Neural progenitor cell (in vitro differentiated cells): ENCODE measurements at places on chromosomes 3 and 15.

DNA sequence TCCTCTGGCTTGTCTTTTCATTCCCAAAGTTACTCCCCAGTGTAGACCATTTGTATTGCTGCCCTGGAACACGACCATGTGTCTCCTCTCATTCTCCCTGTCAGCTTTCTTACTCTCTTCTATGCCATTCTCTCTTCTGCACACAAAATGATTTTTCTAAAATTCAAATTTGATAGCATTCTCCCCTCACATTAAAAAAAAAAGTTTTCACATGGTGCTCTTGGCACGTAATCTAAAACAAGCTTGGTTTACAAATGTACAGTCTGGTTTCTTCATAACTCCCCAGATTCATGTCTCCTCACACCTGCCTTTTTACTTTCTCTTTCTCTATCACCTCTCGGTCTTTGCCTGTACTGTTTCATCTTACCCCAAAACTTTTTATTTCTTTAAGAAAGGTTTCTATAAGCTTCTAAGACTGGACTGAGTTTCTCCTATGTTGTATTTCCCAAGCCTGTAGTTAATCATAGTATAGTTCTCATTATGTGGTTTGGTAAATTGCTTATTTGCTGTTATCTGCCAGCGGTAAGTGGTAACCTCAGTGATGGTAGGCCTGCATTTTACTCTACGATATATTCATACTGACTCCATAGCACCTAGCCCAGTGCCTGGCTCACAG, 31.2 kb downstream of the BCHE start:
- DNase-seq = no peak

DNA sequence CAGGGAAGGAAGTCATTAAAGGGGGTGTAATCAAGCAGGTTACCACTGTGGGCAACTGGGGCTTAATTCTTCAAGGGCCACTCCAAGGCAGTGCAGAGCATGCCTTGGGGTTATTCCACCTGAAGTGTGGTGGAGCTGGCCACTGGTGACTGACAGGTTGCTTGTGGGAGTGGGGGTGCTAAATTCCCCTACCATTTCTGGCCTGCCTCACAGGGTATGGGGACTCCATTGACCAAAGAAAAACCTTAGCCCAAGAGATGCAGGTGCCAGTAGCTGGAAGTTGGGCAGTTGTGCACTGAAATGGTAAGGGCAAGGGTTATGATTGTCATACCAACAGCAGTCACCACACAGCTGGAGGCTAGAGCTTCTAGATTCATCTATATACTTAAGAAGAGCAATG, 93.4 kb downstream of the ZNF621 start:
- no peak for DNase-seq

GRCh38 chr3:153348457-153349107, 186.6 kb downstream of the RAP2B start:
- DNase-seq = no peak

DNA sequence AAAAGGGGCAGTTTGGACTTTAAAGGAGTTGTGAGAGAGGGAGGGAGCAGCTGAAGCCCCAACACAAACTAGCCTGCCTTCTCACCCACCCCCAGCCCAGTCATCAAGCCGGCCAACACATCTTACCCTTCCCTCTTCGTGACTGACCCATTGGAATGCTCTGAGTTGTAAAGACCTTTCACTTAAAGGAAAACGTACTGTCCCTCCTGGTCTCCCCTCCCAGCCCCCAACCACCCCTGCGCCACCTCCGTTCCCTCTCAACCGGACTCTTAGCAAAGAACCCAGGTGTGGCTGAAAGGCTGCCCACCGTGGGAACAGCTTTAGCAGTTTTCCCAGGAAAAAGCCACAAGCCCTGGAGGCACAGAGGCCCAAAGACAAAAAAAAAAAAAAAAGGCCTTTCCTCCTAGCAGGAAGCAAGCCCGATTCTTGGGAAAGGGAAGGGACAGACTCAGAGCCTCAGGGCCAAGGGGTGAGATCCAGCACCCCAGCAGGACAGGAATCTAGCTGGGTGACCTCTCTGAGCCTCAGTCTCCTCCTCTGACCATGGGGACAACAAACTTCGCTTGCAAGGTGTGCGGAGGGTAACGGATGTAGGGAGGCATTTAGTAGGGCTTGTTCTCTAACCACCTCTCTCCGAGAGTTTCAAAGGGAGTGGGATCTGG, 2.4 kb downstream of the CYP11A1 start:
- DNase-seq = no peak

DNA sequence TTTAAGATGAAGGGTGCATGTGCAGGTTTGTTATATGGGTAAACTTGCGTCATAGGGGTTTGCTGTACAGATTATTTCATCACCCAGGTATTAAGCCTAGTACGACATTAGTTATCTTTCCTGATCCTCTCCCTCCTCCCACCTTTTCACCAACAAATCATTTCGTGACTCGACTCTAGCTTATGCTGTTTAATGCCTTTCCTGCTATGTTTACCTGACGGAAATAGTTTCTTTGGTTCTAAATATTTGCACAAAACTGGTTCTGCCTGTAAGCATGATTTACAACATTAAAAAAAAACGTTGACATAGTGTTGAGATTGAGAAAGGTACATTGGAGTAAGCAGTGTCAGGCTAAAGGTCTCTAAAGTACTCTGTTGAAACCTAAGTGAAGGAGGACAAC, 2.4 kb downstream of the GNL3 start:
- DNase-seq = no peak

DNA sequence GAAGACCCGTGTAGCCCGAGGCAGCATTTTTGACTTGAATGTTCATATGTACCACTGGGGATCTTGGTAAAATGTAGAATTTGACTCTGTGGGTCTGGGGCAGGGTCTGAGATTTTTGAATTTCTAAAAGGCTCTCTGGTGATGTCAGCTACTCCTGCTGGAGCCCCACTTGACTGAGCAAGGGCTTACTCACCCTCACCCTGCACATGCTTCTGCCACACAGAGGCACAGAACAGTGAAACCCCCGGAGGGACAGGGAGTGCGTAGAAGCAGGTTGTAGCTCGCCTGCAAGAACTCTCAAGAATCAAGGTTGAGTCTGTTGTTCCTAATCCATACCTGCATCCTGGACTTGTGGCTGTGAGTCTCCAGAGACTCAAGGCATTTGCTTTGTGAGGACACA, 41.1 kb downstream of the SLCO3A1 start:
- no peak for DNase-seq
